ENCODE measurements at places on chromosomes 6 and 20.

DNA sequence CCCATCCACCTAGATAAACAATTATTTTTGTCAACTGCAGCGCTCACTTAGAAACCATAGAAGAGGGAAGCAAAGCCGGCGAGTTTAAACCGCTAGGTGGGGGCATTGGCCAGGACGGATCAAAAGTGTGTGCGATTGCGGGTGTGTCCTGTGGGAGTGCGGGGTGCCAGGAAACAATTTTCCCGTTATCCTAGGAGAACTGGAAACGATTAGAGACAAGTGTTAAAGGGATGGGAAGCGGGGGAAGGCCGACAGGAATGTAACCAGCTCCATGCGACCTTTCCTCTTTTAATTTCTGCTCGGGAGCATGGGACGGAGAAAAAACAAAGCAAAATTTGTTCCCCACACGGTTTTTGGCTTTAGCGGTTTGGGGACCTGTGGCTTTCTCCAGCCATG, 2.8 kb upstream of the HTR1B start:
- no peak for DNase-seq

DNA sequence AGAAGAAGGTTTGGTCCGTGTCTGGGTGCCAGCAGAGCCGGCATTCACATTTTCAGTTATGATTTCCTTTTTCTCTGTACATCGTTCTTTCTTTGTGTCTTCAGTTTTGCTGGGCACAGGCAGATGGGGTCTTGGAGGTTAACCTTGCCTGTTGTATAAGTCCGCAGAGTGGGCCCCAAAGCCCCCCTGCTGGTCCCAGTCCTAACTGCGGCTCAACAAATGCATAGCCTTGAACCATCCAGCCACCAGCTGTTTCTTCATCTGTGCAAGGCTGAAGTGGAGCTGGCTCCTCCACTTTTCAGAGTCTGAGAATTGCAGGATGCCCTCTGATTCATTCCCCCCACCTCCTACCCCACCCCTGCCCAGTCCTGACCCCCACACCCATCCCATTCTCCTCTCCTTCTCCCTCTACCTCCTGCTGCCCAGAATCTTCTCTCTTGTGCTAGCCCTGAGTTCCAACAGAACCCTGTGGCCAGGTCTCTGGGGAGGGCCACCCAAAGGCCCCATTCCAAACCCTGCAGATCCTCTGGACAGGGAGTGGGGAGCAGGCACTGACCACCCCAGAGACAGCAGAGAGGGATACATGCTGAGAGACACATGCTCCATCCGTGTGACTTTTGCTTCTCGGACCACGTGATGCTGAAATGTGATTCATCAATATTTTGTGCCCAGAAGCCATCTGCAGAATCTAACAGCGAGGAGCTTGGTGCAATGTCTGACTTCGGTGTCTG, 386.5 kb upstream of the SULF2 start:
- DNase-seq = no peak

DNA sequence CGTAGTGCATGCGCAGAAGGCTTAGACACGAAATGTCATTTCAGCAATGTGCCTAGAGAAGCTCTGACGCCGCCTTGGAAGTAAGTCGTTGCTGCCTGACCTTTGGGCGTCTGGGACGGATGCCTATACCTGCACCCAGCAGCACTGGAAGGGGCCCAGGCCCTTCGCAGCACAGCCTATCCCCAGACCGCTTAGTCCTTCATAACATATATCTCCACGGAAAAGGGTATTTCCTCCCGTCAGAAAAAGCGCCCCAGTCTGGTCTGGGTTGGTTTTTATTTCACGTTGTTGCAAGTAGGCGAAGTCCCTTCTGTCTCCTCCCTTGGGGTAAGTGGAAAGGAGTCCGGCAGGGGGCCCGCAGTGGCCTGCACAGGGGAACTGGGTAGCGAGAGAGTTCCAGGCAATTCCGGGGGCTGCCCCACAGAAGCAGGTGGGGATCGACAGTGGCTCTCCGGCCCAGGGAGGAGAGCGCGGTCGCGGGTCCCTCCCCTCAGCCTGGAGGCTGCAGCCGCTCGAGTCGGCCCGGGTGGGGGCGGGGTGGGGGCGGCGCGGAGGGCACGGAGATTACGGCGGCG, 559 bp upstream of the EYA4 start:
- no peak for DNase-seq

DNA sequence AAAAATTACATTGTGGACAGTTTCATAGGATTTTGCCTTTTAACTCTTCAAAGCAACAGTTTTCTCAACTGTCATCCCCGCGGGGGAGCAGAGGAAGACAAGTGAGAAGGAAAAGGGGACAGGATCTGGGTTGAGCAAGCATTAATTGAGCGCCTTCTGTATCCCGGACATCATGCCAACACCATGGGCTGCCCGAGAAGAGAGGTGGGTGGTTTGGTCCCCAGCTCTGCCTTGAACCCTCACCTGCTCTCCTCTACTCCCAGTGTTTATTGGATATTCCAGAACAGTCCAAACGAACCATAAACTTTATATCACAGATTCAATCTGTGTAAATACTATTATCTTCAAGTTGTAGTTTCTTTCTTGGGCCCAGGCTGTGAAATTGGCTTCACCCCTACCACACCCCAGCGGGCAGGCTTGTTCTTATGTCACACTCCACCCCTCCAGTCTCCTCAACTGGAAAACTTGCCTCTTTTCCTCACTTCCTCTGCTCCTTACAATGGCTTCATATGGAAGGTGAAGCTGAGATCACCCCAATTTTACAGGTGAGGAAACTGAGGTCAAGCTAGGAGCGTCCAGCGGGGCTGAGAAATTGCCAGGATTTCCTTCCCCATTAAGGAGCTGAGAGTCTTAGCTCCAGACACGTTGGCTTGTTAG, 6.0 kb downstream of the PCK1 start:
- no peak for DNase-seq

GRCh38 chr6:18276610-18277236, 12.4 kb upstream of the DEK start:
- no peak for DNase-seq

- DNase-seq = no peak
Measured at GRCh38 chr6:131947986-131948661, 3.0 kb downstream of the CCN2 start.

GRCh38 chr6:112113918-112114317, 26.5 kb downstream of the FAM229B start:
- DNase-seq = no peak

GRCh38 chr6:2021713-2022125, 223.7 kb downstream of the GMDS start:
- no peak for DNase-seq

- DNase-seq = no peak
Measured at GRCh38 chr6:95548188-95548786, 29.0 kb upstream of the MANEA start.

- no peak for DNase-seq
Measured at GRCh38 chr6:79005024-79005423, 73.0 kb downstream of the PHIP start.

- no peak for DNase-seq
Measured at GRCh38 chr6:87826424-87826823, 124.4 kb upstream of the AKIRIN2 start.

DNA sequence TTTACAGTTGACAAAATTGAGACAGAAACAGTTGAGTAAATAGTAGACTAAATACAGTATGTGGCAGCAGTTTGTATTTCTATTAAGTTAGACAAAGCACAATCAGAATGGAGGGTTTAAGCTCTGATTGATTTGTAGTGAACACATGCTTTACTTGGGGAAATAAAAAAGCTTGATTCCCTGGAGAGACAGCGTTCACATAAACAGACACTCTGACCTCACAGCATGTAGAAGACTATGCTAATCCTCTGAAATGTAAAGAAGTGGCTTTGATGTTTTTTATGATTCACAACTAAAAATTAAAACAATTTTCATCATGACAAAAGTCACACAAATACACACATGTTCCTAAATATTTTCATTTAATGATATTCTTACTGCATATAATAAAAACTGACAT, 126.9 kb upstream of the FAM83B start:
- DNase-seq = no peak

DNA sequence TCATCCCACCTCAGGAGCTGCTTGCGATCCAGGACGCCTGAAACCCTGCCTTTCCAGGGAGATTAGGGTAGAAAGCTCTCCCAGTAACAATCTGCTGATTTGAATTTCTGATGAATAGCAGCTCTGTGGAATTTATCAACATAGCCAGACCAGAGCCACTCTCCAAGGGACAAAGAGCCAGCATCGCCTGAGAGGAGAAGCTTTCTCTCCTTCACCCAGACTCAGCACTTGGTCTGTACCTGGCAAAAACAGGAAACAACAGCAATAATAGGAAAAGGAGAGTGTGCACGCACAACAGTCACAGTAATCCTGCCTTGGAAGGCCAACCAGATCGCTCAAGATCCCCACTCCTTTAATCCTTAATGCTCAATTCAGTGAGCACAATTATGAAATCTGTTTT, 22.3 kb upstream of the ROS1 start:
- DNase-seq = no peak

DNA sequence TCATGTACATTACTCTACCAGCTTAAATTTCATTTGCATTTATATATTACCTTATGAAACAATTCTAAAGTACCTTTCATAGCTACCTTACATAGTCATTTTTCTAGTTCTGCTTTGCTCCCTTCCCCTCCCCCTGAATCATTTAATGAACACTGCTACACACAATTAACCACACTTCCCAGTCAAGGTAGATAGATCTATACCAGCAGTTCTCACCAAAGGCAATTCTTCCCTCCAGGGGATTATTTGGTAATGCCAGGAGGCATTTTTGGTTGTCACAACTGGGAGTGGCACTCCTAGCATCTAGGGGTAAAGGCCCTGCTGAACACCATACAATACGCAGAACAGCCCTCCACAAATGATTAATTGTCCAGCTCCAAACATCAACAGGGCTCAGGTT, 143.9 kb upstream of the SHLD1 start:
- DNase-seq = no peak

GRCh38 chr6:122622479-122622878, 12.3 kb downstream of the PKIB start:
- no peak for DNase-seq

GRCh38 chr6:53796791-53797190, 2.0 kb downstream of the LRRC1 start:
- DNase-seq = no peak

- no peak for DNase-seq
Measured at GRCh38 chr20:25483431-25484132, 76.1 kb downstream of the GINS1 start.

DNA sequence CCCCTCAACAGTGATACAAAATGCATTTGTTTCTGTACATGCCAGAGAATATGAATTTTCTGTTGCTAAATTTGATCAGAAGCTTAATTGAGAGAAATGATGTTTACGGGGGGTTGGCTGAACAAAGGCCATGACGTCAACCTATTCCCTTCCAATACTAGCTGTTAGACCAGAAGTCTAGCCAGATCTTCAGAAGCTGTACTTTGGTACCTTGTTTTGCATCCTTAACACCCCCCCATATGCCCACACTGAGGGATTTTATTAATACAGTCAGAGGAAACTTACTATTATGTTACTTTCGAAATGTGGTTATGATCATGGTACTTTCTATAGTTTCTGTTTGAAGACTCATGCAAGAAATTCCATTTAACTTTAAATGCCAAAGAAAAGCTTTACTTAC, 3.1 kb downstream of the NCOA7 start:
- DNase-seq = no peak

Measured in activated CD4-positive, CD25-positive, alpha-beta regulatory T cell (primary cell).